ENCODE measurements at places on chromosomes 16 and 17.

GRCh38 chr17:7842380-7843256, 8.6 kb downstream of the KDM6B start:
- DNase-seq, result peak; percentile 84

DNA sequence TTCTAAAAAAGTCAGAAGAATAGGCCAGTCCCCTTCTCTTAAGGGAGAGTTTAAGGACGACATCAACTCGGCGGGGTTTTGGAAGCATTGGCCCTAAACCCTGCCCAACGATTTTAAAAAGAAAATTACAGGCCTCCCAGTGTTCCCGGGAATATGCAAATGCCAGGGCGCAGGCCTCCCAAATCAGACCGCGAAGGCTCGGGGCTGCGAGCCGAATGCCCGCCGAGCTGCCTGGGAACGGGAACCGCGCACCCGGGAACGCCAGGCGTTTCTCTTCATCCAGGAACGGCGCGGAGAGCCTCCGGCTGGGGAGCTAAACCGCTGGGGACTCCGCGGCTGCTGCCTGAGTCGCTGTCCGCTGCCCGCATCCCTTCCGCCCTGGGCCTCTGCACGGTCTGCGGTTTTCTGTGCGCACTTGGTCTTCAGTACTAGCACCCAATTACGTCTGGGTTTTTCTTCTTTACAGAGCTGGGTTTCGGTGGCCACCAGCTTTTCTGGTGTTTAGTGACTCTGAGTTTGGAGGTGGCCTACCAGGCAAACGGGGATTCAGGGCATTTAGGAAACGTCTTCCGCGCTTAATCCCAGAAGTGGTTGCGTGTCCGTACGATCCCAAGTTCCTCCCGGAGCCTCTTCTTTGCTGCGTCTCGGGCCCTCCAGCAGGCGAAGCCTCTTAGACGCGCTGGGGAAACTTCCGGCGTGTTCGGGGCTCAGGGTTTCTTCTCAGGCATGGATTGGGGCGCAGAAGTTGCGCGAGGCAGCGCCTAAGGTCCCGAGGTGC, 5.7 kb downstream of the IRX5 start:
- DNase-seq, result peak; percentile 61

DNA sequence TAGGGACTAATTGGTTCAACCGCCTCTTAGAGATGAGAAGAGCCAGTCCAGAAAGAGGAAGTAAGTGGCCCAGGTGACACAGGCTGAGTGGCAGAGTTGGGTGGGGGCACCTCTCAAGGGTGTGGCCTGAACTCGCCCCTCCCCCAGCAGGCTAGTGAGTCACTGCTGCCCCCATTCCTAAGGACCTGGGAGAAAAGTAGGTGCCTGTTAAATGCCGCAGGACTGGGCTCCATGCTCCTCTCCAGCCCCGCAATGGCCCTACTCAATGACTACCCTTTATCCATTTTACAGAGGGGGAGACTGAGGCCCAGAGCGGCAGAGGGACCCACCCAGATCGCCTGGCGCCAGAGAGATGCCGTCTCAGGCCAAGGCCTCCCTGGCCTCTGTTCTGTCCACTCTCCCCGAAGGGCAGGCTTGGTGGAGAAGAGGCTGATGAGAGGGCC, 8.1 kb downstream of the TMEM235 start:
- peak; percentile 18 for DNase-seq

GRCh38 chr17:27413792-27414191, 42.5 kb upstream of the KSR1 start:
- no peak for DNase-seq

DNA sequence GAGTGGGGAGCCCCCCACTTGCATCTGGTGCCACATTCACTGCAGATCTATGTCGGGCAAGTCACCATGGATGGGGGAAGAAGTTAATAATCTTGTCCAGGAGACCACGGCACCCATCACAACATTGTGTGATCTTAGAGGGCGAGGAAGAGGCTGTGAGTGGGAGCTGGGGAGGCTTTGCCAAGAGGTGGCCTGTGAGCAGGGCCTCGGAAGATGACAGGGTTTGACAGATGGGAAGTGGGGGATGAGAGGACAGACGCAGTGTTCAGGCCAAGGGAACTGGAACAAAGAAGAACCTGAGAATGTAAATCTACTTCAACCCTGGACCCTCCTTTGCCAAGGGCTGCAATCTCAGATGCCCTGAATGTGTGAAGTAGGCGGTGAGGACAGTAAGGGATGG, 12.4 kb downstream of the ACE start:
- no peak for DNase-seq

DNA sequence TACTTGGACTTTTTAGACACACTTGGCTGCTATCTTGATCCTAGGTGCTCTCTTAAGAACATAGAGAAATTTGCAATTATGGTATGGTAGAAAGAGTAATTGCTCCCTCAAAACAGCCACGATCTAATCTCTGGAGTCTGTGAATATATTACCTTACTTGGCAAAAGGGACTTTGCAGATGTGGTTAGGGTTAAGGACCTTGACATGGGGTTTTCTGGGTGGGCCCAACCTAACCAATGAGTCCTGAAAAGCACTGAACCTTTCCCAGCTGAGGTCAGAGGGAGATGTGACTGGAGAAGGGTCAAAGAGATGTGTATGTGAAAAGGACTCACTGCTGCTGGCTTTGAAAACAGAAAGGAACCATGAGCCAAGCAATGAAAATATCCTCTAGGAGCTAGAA, 26.7 kb upstream of the MED13 start:
- no peak for DNase-seq

- no peak for DNase-seq
Measured at GRCh38 chr17:27354051-27354490, 60.2 kb downstream of the WSB1 start.

DNA sequence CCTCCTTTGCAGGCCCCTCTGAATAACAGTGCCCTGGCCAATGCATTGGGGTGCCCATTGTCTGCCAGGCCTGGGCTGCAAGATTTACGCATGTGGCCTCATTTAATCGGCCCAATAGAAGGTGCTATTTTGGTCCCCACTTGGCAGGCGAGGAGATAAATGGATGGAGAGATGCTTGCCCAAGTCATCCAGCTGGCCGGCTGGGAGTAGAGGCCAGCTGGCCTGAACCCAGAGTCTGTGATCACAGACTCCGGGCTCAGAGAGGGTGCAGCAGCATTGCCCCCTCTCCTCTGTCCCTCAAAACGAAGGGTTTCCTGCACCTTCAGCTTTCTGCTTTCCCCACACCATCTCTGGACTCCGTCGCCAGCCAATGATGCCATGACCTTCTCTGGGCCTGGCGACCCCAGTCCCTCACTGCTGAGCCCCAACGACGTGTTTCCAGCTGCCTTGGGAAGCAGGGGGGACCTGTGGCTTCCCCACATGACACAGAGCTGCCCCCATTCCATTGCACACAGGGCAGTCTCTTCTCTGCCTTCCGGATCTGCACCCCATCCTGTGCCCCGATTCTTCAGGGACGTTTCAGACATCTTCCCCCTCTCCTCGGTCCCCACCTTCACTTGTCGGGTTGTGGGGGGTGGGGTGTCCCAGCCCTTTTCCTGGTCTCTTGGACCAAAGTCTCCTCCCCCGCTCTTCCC, 3.5 kb upstream of the ADGRG1 start:
- no peak for DNase-seq

- DNase-seq, result no peak
Measured at GRCh38 chr17:72717276-72717675, 375.2 kb downstream of the SLC39A11 start.

DNA sequence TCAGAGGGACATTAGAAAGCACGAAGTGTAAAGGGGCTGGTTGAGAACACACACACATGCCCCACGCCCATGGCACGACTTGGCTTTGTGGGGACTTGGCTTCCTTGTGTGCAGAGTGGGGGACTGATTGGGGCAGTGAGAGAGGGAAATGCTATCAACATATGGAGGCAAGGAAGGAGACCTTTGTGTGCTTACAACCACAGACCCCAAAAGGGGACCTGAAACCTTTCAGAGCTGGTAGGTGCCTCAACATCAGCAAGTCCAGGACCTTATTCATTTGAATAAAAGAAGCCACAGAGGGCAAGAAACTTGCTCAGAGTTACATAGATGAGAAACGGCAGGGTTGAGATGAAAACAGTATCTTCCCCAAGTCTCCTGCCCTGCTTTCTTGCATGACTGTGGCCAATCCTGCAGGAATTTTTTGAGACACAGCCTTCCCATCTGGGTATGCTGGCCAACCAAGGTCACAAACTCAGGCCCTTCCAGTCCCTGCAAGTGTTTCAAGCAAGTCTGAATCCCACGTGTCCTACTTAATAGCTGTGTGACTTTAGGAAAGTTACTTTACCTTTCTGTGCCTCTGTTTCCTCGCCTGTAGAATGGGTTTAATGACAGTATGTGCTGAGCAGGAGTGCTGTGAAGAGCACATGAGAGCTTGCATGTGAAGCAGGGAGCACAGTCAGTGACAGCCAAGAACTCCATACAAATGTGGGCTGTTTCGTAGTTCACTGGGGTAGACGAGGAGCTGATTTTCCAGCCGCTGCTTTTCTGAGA, 26.2 kb downstream of the C16orf78 start:
- DNase-seq, result no peak

DNA sequence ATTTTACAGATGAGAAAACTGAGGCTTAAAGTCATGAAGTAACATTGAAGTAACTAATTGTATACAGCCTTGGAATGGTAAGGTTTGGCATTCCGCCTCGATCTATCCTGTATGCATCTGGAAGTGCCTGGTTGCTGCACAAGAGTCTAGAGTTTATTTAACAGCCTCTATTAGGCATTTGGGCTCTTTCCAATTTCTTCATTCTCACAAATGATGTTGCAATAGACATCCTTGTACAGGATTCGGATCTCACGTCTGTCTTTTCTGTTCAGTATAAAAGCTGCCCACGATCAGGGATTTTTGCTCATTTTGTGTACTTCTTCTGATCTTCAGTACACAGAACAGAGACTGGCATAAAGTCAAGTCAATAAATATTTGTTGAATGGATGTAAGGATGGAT, 100.5 kb downstream of the AIPL1 start:
- DNase-seq, result no peak

DNA sequence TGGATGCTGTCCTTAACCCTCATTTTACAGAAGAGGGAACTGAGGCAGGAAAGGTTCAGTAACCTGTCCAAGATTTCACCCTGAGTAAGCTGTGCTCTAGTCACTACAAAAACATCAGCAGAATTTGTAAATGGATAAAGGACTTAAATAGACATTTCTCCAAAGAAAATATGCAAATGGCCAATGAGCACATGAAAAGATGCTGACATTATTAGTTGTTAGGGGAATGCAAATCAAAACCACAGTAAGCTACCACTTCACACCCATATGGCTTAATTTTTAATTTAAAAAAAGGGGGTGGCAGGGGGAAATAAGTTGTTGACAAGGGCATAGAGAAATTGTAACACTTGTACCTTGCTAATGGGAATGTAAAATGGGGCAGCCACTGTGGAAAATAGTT, 51.4 kb downstream of the C17orf67 start:
- no peak for DNase-seq

GRCh38 chr17:38748149-38748891, at the start of gene PCGF2:
TSS of gene PCGF2 (minus strand) at chr17:38748336. CDS start at chr17:38740402, 7,934 bp downstream.
- peak; percentile 94 for DNase-seq

- no peak for DNase-seq
Measured at GRCh38 chr16:54422159-54422558, 135.6 kb upstream of the IRX3 start.

- no peak for DNase-seq
Measured at GRCh38 chr17:7951143-7951792, 19.3 kb downstream of the CNTROB start.

DNA sequence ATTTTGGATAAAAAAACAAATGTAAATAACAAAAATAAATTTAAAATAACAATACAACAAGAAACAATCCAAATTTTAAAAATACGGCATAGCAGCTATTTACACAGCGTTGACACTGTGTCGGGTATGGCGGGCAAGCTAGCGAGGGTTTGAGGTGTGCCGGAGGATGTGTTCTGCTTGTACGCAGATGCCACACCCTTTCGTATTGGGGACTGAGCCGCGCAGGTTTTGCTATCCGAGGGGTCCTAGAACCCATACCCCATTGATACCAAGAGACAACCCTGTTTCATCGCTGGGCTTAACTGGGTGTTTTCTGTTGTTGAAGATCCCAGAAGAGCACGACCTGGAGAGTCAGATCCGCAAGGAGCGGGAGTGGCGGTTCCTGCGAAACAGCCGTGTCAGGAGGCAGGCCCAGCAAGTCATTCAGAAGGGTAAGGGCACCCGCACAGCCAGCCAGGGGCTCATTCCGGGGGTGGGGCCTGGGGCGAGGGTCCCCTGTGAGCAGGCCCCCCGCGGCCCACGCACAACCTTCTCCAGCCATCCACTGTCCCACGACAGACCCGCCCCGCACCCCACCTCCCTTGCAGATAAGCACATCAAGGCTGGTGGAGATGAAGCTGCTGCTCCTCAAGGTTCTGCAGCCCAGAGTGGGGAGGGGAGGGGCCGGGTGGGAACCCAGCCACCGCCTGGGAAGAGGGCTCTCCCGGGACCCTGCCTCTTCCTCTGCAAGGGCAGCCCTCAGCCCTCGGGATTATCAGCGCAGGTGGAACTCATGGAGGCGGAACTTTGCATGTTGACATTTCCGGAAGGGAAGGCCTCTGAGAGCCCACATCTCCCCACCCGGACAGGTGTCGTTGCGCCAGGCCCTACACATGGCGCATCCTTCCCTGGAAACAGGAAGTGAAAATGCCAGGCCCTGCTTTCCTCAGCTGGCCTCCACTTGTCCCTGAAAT, 51.2 kb upstream of the CHMP6 start:
- DNase-seq, result no peak

- no peak for DNase-seq
Measured at GRCh38 chr17:59790910-59791309, 83.5 kb downstream of the VMP1 start.

GRCh38 chr16:79247386-79247785, 353.2 kb downstream of the MAF start:
- no peak for DNase-seq

DNA sequence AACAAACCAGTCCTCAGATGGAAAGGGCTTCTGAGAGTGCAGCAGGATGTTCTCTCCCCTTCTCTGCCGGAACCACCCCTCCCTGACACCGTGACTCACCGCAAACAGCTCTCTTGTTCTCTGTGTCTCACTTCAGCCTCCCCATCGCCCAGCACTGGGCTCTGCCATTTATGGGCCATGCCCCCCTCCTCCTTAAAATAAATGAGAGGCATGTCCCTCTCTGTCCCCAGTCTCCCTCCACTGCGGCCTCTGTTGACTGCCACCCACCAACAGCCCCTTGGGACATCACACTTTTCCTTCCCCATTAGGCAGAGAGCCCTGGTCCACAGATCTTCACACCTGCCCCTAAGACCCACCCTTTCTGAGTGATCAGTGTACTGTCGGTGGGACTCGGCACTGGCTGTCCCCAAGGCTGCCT, 6.3 kb downstream of the CCDC102A start:
- DNase-seq, result peak; percentile 51

DNA sequence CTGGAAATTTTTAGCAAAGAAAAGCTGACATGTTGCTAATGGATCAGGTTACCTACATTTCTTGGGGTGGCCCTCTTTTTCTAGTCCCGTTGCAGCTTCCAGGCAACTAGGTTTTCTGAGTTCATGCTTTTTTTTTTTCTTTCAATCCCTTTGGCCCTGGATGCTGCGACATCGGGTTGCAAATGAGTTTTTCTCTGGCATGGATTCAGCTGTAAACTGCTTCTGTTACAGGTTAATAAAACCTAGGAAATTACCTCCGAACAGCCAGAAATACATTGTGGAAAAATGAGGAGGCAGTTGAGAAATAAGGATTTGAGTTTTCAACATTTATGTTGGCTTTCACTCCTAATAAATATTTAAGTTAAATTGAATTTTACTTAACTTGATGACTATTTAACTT, 149.8 kb upstream of the MAF start:
- no peak for DNase-seq

- no peak for DNase-seq
Measured at GRCh38 chr17:64148017-64148631, 18.2 kb upstream of the ERN1 start.

Data from femur (tissue), 1 donor.